ENCODE measurements at places on chromosomes 1 and 21. TPM values are rescaled to one million over a fixed set of nuclear protein-coding genes. Genes with fewer than 3 reads are reported as not detected.

DNA sequence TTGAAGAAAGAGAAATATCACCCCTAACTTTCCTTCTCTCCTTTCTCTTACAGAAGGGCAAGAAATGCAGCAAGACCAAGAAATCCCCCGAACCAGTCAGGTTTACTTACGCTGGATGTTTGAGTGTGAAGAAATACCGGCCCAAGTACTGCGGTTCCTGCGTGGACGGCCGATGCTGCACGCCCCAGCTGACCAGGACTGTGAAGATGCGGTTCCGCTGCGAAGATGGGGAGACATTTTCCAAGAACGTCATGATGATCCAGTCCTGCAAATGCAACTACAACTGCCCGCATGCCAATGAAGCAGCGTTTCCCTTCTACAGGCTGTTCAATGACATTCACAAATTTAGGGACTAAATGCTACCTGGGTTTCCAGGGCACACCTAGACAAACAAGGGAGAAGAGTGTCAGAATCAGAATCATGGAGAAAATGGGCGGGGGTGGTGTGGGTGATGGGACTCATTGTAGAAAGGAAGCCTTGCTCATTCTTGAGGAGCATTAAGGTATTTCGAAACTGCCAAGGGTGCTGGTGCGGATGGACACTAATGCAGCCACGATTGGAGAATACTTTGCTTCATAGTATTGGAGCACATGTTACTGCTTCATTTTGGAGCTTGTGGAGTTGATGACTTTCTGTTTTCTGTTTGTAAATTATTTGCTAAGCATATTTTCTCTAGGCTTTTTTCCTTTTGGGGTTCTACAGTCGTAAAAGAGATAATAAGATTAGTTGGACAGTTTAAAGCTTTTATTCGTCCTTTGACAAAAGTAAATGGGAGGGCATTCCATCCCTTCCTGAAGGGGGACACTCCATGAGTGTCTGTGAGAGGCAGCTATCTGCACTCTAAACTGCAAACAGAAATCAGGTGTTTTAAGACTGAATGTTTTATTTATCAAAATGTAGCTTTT, 2.4 kb downstream of the CCN1 start:
- peak; percentile 59 for DNase-seq

TNNI3K gene
- total RNA-seq, result not detected

ANKRD35 gene
- 0.40 TPM for total RNA-seq

ERG gene
- not detected for total RNA-seq

EFNA1 gene
- total RNA-seq, result 49.9 TPM

Data from PC-3 (cell line).